Liver (tissue), 10 donors: ENCODE measurements at places on chromosomes 4 and X. TPM values are rescaled to one million over a fixed set of nuclear protein-coding genes. Genes with fewer than 3 reads are reported as not detected.
A peak's percentile ranks its signal among the peaks of the same experiment; 100 is the strongest.

- no peak for DNase-seq
These were observed 156.9 kb downstream of the TENM3 start for GRCh38 chr4:182400081-182400480.

HTN3 gene
- total RNA-seq = not detected

DNA sequence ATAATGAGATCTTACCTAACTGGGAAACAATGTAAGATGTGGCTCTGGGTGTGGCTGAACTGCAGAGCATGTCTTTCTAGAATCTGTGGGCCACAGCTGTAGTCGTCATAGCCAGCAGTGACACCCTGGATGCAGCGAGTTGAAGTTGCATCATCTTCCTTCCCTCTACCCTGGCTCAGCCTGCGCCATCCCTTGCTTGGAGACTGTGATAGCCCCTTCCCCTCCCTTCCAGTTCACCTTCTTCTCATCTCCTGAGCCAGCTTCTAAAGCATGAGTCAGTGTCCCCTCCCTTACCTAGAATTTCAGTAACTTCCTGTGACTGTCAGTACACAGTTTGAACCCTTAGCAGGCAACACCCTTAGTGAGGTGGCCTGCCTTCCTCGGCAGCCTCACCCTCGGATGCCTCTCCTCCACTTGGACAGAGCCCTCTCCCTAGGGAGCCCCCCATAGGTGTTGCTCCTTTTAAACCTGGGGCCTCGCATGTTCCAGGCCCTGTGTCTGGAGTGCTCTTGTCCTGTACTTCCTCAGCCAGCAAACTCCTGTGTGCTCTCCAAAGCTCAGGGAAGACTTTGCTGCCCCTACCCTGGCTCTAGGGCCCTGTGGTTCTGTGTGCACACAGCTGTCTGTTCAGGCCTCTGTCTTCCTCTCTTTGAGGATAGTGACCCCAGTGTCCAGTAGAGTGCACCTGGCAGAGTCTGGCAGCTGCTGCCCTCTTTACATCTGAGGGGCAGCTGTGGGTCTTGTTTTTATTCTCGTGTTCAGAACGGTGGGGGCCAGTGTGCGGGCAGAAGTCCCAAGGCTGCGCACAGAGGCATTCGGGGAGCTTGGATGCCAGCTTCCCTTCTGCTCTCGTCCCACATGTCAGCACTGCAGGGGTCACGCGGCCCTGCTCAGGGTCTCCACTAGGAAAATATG, 43.7 kb upstream of the TADA2B start:
- DNase-seq = no peak

GRCh38 chrX:77935886-77936285, 25.4 kb downstream of the ATP7A start:
- DNase-seq = no peak

- DNase-seq = peak; percentile 38
These were observed 15.9 kb downstream of the MID1IP1 start for GRCh38 chrX:38817004-38817703.

SAGE1 gene
- not detected for total RNA-seq

LRP2BP gene
- total RNA-seq = 0.23 TPM

CMC4 gene
- 4.2 TPM for total RNA-seq

GRCh38 chr4:17092736-17093437, 194.4 kb upstream of the LDB2 start:
- no peak for DNase-seq

PDGFRA gene
- total RNA-seq = 37.0 TPM

KCTD8 gene
- total RNA-seq = not detected

- DNase-seq = no peak
These were observed 13.6 kb upstream of the KIT start for GRCh38 chr4:54643958-54644751.

GRCh38 chrX:136667446-136668168, 19.6 kb downstream of the CD40LG start:
- no peak for DNase-seq

P2RY10 gene
- 0.25 TPM for total RNA-seq
